ENCODE measurements at places on chromosomes 6 and 20.
A peak's percentile ranks its signal among the peaks of the same experiment; 100 is the strongest.

- no peak for DNase-seq
Observed at GRCh38 chr20:21237956-21238799, 65.0 kb upstream of the XRN2 start.

GRCh38 chr20:4050203-4050980, 35.0 kb upstream of the RNF24 start:
- no peak for DNase-seq

DNA sequence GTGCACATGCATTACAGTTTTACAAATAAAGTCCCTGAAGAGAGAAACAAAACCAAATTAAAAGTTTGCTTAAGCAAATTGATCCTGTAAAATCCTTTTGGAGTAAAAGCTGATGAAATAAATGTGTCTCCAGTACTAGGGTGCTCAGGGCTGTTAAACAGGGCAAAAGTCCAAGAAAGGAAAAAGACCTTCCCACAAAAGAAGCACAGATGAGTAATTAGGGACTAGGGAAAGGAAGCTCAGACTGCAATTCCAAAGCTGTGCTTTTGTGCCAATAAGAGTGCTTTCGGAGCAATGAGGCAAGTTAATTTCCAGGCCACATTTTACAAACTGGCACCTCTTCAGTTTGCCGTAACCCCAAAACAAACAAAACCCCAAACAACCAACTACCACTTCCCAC, 10.4 kb upstream of the RNF182 start:
- no peak for DNase-seq

DNA sequence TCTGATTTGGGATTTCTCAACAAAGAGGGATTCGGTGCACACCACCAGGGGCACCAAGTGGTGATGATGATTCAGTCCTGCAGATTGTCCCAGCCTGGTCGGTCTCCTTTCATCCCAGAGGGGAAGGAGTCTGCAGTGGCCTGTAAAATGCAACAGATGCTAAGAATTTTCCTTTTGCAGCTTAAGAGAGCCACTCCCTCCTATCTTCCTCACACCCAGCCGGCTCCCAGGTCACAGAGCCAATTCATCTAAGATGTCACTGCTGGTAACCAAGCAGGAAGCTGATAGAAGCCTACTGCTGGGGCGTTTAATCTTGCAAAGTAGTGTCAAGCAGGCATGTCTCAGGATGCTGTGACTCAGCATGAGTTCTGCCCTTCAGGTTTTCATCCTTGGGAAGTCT, 203.8 kb upstream of the LRFN2 start:
- no peak for DNase-seq

DNA sequence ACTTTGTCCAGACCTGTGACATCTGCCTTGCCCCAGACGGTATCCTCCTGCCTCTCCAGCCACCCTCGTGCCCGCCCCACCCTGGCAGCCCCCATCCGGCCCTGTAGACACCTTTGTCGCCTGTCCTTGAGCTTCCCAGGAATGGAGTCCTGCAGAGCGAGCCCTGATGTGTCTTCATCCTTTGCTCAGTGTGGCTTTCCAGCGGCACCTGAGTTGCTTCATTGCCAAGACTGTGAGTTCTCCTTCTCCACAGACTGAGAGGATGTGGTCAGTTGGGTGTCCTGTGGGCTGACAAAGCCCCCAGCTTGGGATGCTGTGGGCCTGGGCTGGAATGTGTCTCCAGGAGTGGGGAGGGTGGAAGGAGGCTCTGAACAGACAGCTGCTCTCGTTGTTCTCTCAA, 1.7 kb upstream of the CST4 start:
- no peak for DNase-seq

DNA sequence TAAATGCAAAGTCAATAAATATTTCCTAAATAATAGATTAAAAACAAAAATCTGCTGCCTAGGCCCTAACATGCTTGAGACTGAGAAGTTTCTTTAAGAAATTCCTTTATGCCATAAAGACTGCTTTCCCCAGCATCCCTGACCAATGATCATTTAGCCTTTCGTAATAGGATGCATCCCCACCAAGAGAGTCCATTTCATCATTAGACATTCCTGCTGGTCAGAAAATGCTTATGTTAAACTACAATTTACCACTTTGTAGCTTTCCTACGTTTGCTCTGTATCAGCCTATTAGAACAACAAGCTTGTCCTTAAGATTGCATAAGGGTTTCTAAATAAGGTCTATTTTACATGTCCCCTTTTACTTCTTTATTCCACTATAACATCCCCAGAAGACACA, 59.8 kb upstream of the HSF2 start:
- DNase-seq, result no peak

DNA sequence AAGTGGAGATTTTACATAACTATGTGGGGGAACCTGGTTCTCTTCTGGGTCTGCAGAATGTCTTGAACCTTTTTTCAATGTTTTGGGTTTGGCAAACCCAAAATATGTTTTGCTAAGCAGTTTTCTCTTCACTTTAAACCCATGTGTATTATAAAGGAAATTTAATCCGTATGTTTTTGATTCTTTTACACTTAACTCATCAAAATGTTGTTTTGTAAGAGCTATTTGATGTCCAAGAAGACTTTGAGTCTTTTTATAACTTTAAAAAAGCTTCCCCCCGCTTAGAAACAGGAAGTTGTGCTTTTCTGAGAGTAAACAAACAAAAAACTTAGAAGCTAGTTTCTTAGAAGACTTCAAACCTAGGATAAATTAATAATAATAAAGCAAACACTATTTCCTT, 81.9 kb upstream of the CEP162 start:
- DNase-seq, result no peak

GRCh38 chr6:116406678-116407345, 36.1 kb downstream of the DSE start:
- no peak for DNase-seq

DNA sequence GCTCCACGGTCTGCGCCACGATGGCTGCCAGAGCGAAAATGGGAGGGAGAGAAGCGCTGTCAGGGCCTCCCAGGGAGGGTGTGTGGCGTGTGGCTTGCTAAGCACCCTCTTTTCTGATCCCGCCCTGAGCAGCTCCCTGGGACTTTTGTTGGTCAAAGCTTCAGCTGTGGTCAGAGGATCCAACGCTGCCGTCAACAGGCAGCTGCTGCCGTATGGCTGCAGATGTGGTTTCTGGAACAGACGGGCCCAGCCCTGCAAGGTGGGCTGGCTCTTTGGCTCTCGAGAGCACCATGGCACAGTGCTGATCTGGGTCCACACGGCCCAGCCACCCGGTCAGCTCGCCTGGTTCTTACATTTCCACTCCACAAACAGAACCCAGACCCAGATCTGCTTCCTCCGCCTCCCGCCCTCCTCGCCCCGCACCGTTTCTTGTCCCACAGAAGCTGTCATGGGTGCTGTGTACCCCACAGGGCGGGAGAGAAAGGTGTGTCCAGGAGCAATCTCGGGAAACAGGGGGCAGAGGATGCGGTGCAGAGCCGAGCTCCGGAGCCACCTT, 86.0 kb upstream of the BHLHE23 start:
- DNase-seq, result no peak

DNA sequence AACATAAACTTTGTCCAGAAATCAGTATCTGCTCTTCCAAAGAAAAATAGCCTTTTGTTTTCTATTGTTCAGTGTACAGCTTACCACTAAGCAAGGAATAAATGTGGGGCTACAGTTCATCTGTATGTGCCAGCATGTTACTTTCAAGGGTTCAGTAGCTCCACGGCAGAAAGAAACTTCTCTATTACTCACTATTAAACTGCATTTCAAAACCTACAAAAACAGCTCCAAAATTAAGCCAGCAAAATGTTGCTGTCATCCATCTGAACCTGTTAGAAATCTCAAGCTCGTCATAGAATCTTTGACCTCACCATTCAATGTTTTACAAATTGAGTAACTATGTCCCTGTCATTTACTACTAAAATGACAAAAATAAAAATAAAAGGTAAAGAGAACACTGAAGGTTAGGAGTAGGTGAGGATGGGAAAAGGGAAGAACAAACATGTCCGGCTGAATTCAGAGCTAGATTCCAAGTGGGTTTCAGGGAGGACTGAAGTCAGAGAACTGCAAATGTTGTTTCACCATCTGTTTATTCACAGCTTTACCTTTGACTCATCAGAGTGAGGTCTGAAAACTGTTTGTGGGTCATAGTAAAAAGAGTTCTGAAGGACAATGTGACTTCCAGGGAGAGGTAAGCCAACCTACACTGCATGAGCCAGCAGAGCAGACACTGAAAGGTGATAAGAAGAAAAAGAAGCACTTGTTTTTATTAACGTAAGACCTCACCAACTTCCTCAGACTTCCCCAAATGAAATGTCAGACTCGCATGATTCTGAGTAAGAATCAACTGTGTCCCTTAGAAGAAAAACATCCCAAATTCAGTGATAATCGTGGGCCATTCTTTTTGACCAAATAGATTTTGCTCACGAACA, 62.0 kb downstream of the ATXN1 start:
- DNase-seq, result no peak

DNA sequence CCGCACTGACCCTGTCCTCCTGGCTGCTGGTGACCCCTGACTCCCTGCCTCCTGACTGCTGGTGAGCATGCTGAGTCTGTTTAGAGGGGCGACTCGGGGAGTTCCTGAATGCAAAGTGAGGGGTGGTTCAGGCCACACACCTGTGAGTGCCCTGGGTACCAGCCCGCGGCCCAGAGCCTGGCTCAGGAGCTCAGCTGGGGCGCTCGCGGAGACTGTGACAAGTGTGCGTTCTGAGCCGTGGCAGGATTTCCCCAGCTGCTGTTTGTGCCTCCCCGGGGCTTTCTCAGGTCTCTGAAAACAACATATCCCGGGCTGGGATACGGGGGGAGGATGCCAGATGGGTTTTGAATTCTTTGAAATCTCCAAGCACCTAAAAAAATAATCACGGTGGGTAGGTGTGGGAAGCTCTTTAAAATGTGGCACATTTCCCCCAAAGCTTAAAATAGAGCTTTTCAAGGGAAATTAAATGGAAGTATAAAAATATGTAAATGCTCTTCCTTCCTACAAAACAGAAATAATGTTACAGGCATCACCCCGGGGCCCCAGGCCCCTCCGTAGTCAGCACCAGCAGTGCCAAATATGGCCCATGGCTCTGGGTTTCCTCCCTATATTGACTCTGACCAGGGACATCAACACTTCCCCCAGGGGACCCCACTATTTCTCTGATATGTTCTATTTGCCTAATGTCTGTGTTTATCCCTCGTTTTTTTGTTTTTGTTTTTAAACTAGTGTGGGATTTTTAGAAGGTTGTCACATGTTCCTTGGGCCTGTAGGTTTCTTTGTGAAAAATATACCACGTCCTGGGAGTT, 49.9 kb upstream of the TAGAP start:
- DNase-seq, result peak; percentile 73

- DNase-seq, result no peak
Observed at GRCh38 chr6:136059308-136059707, 190.8 kb downstream of the MTFR2 start.

DNA sequence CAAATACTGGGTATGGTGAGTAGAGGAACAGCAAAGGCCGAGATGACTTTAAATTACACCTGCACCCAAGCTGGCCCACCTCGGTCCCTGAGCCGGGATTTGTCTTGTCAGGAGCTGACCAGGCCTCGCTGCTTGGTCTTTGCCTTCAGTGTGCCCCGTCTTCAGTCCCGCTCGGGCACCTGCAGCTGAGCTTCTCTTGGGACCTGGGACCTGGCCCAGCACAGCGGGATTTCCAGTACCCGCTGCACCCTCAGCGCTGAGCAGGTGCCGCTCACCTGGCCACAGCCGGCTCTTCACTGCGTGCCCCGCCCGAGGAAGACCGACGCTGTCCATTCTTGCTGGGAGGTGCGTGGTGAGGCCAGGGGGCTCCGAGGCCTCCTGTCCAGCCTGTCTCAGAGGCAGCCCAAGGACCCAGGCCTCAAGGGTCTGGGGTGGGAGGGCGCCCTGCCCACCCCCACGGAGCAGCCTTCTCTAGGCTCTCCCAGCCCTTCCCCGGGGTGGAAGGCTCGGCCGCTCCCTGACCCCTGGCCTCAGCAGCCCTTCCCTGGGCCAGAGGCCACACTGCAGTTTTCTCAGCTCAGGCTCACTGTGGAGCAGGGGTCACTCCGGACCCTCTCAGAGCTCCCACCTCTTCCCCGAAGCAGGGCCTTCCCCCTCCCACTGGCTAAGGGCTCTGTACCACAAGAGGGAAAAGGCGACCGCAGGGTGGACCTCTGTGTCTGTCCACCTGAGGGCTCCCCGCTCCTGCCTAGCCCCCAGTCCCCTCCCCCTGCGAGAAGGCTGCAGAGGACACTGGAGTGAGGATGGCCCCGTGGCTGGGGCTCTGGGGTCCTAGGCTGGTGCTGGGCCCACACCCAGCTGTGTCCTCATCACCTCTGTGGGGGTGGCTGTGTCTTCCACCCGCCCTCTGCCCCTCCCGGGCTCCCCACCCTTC, 119.3 kb downstream of the RNASET2 start:
- no peak for DNase-seq

GRCh38 chr6:134307870-134308269, 10.0 kb downstream of the SGK1 start:
- no peak for DNase-seq

DNA sequence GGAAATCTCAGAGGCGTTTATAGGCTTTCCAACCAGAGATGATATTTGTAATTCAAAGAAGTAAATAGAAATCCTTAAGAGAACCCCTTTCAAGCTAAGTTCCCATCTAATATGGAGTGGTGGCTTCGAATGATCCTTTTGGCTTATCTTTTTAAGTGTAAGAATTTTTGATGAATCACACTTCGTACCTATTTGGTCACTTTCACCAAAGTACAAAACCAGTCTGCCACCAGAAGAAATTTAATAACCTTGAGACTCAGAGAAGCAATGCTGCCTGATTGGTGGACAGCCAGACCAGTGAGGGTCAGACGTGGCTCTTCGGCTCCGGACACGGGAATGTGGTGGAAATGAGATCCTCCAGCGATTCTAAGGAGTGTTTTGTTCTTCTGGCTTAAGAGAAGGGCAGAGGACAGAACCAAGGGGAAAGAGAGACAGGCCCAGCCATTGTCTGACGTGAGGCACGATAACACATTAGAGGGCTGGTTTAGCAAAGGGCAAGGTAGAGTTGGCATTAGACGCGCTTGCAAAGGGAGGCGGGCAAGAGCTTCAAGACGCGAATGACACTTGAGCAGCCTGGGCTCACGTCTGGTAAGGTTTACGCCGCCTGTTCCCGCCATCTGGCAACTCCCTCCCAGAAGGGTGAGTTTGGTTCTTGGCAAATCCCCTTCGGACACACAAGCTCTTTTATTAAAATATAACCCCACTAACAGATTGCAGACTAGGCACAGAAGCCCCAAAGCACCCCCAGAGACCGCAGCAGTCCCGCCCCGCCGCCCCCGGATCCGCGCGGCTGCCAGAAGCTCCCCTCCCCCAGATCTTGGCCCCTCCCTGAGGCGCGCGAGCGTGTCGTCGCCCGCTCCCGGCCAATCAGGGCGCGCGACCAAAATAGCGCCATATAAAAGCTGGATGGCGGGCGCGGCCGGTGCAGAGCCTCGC, 50.0 kb upstream of the EZR start:
- DNase-seq, result no peak
